Stimulated activated CD8-positive, alpha-beta memory T cell treated with anti-CD3 and anti-CD28 coated beads, Interleukin-4, amount 100 ng/mL, for 24 hours (primary cell): ENCODE measurements at places on chromosomes 7 and 10.

GRCh38 chr10:19317952-19318351 lies 269.4 kb downstream of the MALRD1 start:
- no peak for DNase-seq

- DNase-seq = no peak
Measured at GRCh38 chr7:111982804-111983203, 223.4 kb downstream of the DOCK4 start.

DNA sequence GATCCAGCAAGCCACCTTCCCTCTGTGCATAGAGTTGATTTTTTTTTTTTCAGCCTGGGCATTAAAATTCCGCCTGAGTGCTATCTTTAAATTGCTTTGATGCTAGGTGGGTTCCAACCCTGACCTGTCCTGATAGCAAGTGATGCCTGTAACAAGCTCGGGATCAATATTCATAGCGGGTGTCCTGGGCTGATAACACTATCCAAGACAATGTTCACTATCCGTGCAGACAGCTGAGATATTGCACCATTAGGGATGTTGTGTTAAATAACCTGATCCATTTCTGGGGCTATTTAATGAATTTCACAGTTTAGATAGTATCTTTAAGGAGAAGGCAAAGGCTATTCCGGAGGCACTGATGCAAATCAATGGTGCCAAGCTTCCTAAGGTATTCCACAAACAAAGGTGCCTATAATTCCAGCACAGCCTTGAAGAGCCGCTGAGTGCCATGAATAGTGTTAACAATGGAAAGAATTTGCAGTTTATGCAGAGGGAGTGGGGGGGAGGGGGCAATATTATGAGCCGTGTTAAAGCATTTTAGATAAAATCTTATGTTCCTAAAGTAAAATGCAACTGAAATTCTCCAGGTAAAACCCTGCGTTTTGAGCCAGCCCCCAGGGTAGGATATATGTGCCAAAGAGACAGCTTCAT lies 4.2 kb upstream of the NKX1-2 start:
- DNase-seq = no peak

GRCh38 chr7:116188-116981 lies 76.0 kb upstream of the FAM20C start:
- no peak for DNase-seq

DNA sequence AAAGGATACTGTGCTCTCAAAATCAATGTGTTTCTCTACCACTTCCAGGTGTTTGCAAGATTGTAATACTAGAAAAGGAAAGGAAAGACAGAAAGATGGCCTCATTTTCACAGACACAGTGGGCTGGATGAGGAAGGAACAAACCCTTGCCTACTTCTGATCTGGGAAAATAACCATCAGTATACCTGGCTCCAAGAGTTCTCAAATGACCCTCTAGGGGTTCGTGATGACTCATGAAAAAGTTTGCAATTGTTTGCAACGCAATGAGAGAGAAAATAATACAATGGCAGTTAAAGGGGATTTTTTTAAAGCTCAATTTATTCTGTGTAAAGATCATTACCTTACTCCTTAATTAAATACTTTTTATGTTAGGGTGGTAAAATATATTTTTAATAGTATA lies 197.6 kb upstream of the INHBA start:
- DNase-seq = no peak

- DNase-seq = no peak
Measured at GRCh38 chr7:106944035-106944665, 79.1 kb downstream of the PIK3CG start.

DNA sequence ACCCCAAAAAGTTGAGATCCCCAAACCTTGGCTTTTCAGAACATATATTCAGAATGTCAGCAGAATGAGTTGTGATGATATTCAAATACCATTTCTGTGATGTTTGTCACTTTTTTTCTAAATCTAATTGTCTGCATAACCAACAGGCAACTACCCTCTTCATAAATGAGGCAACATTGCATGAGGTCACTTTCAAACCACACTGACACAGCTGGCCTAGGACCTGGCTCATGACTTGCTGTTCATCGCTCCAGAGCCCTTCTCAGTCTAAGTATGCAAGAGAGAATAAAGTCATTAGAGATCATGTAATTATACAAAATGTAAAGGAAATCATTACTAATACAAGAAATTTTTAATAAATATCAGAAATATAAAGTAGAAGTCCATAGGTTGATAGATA lies 681.9 kb downstream of the GRM8 start:
- no peak for DNase-seq

GRCh38 chr7:81704595-81704994 lies 65.3 kb downstream of the HGF start:
- no peak for DNase-seq

- no peak for DNase-seq
Measured at GRCh38 chr7:20788420-20788990, 1.8 kb upstream of the SP8 start.
